ENCODE measurements at places on chromosomes 12 and 14.
A peak's percentile ranks its signal among the peaks of the same experiment; 100 is the strongest.

DNA sequence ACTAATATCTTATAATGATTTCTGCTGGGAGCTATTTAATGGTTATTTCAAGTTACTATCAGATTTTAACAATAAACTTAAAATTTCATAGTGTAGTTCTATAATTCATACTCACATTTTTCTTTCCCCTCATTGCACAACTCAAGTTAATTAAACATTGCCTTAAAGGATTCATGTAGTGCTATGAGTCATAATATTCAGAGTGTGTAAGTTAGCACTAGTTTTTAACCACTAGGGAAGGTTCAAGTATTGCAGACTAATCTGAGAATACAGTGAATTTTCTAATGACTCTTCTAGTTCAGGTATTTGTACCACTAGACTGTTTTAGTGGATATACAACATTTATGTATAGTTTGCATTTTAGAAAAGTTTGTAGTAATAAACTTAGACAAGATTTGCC is 49.9 kb downstream of the FOXA1 start:
- DNase-seq: no peak

GRCh38 chr14:104644091-104644635 is 39.6 kb upstream of the TMEM179 start:
- no peak for DNase-seq

DNA sequence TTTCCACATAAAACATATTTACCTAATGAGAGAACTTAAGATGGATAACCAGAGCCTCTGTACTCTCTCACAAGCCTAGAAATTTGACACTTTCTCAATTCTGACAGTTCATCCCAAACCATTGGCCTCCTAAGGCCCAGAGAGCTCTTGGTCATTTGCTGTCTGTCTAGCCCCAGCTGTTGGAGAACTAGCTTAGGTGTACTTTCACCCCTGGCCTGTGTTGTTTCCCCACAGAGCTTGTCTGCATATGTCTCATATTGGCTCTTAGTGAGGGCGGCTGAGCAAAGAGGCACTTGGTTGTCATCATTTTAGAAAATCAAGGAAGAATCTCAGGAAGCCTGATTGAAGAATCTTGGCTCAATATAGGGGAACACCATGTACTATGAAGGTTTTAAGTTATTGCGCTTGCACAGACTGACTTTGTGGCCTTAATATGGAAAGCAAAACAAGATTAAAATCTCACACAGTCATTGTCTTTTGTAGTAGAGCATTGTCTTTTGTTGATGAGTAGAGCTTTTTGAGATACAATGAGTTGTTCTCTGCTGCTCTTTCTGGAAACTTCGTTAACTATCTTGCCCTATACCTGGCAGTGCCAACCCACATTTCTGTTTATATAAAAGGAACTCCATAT is 324.6 kb downstream of the RAD51B start:
- DNase-seq: peak; percentile 16

DNA sequence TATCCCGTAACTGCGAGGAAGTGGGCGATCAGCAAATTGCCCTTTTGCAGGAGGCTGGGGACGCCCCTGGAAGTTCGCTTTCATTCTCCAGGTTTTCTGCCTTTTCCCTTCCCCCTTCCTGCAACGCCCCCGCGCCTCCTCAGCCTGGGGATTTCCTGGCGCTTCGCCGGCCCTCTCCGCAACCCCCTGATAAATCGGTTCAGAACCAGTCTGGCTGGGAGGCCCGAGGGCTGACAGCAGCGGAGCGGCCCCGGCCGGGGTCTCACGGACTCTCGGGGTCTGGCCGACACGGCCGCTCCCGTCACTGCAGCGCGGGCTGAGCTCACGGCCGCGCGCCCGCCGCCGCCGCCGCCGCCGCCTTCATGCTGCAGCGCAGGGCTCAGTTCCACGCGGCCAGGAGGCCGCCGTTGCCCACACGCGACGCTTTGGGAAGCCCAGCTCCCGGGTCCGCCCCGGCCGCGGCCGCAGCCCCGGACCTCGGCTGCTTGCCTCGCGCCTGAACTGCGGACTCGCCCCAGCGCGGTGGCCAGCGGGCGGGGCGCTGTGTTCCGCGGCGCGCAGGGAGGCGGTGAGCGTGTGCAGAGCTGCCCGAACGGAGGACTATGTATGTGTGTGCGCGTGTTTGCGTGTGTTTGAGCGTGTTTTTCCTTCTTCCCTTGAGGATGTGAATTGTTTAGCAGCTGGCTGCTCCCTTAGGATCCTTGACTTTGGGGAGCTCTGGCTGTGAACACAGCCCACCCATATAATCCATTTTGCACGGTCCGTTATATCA is at the start of gene LRFN5:
TSS of gene LRFN5 (plus strand) at position 345 of the 772 bp plus-strand sequence.
- peak; percentile 34 for DNase-seq

DNA sequence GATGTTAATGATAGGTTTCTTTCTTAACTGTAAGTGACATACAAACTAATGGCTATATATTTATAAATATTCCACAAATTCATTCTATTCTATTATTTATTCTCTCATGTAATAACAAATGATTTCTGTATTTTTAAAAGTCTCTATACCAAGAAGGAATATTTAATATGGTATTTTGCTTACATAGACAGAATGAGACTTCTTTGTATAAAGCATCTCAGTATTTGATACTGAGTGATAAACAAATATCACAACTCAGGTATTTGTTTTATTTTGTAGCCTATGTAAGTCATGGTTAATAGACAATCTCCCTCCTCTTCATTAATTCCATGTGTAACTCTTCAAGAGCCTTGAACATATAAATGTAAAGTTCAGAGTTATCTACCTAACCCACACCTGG is 18.0 kb downstream of the ATL1 start:
- DNase-seq: no peak

- DNase-seq: no peak
These were observed 51.6 kb upstream of the GTF2A1 start for GRCh38 chr14:81272317-81272716.

- DNase-seq: no peak
These were observed 14.9 kb downstream of the GIT2 start for GRCh38 chr12:109981311-109981710.

GRCh38 chr12:26088998-26089397 is 35.8 kb downstream of the BHLHE41 start:
- DNase-seq: no peak

- peak; percentile 6 for DNase-seq
These were observed 142.0 kb upstream of the PELI2 start for GRCh38 chr14:55976219-55976618.

DNA sequence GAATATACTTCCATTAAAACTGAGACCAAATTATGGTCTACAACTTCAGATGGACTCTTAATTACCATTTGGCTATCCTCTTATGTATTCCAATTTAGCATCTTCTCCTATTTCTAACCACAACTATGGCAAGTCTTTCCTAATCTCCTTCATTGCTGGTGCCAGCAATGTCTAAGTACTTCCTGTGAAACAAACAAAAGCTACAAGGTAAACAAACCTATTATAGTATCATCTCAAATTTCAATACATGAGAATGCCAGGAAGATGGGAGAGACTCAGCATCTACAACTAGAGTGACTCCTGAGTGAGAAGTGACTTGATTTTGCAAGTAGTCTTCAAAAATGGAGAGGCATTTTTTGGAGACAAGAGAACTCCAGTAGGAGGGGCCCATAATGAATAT is 202.9 kb upstream of the ATXN7L3B start:
- DNase-seq: no peak

DNA sequence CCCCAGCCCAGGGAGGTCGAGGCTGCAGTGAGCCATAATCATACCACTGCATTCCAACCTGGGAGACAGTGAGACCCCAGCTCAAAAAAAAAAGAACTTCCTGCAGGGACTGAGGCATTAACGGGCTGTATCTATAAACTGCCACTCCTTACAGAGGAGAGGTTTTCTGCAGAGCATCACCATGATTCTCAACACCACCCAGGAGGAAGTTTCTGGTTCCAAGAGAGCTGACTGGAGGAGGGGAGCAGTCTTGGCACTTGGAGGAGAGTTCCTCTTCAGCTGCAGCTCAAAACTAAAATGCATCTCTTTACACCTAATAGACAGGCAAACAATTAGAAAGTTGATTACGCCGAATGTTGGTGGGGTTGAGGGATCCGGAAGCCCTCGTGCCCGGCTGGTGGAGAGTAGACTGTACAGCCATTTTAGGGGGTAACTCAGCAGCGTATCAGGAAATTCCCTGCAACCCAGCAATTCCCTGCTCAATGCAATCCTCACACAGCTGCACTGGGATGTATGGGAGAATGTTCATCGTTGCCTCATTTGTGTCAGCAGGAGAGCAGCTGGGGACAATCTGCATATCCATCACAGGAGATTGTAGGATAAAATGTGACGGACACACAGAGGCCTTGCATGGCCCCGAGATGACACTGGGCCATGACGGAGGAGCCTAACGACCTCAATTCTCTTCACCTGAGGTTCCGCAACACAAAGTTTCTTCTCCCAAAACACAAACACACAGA is 36.6 kb downstream of the ACTN1 start:
- DNase-seq: no peak

- no peak for DNase-seq
These were observed 87.2 kb downstream of the TSPAN8 start for GRCh38 chr12:71070416-71071128.

DNA sequence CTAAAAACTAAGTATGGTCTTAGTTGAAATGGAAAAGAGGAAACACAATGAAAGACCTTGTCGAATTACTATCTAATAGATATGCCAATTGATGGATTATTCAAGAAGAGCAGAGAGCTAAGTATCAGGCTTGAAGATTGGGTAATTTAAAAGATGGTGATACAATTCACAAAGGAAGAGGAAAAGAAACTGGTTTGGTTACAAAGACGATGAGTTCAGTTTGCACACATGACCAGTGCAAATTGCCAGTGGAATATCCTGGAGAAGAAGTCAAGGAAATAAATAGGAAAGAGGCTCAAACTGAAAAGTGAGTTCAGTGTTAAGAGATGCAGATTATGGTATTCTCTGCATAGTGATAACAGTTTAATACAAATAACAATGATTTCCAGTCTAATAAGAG is 2.5 kb upstream of the RAP1B start:
- DNase-seq: no peak

GRCh38 chr12:109469517-109469916 is 7.6 kb downstream of the KCTD10 start:
- DNase-seq: no peak

DNA sequence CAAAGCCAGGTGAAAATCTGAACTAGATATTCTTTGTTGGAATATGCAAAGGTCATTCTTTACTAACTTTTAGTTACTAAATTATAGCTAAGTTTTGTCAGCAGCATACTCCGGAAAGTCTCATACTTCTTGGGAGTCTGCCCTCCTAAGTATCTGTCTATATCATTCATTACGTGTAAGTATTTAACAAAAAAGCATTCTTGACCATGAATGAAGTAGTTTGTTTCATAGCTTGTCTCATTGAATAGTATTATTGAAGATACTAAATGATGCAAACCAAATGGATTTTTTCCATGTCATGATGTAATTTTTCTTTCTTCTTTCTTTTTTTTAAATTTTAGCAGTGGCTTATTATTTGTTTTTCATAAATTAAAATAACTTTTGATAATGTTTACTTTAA is 9.8 kb upstream of the SPX start:
- no peak for DNase-seq

DNA sequence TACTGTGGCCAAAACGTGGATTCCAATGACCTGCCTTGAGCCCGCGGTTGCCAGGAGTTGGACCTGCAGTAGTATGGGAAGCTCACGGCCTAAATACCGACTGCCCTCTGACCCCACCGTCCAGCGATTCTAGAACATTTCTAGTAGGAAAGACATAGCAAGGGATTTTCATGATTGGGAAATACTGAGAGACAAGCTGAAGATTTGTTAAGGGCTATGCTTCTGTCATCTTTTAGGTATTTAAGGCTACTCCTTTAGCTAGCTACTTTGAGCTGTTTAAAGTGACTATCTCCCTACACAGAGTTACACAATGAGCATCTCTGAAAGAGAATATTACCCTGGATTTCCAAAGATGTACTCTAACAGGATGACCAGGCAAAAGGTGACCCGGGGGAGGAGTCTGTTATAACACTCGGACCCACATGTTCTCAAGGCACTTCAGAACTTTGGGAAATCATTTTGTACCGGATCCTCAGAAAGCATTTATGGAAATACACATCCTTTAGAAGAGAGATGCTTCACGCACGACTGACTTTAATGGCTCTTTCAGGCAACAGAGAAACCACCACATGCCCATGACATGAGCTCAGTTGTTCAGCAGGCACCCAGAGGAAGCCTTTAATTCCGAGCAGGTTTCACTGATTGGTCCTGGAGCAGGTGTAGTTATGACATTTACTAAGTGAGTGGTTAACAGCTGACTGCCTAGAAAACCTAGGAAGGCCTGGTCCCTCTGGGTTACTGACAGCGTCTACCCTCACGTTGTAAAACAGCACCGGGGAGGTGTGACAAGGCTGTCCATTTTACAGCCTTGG is 4.2 kb downstream of the BAG5 start:
- DNase-seq: no peak

GRCh38 chr12:75883241-75883640 is 148.3 kb downstream of the PHLDA1 start:
- DNase-seq: no peak

DNA sequence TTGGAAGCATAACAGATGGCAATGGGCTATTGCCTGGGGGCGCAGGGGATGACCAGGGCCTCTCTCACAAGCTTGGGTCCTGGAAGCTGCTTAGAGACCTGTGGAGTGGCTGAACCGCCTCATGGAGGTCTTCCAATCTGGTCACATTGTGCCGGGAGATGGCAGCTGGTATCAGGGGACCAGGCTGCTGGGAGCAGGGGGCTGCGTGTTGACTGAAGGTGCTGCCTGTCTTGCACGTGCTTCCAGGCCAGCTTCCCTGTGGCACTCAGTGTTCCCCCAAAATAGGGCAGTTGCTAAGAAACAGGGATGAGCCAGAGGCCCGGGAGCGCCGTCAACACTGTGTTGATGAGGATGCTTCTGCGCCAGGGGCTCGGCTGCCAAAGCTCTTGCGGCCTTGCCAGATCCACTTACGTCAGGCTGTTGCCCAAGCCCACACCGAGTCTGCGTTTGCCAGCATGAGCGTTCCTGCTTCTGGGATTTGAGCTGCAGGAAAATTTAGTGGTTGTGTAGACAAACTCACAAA is 39.8 kb downstream of the ELK3 start:
- DNase-seq: no peak

- DNase-seq: peak; percentile 30
These were observed 66.4 kb upstream of the MAP1LC3B2 start for GRCh38 chr12:116492703-116493324.

- no peak for DNase-seq
These were observed 1.9 kb downstream of the HOXC13 start for GRCh38 chr12:53940443-53941014.

GRCh38 chr14:58428118-58428683 is 682 bp downstream of the KIAA0586 start:
- DNase-seq: peak; percentile 23
